ENCODE measurements at places on chromosomes 11 and 22.
A peak's percentile ranks its signal among the peaks of the same experiment; 100 is the strongest.

DNA sequence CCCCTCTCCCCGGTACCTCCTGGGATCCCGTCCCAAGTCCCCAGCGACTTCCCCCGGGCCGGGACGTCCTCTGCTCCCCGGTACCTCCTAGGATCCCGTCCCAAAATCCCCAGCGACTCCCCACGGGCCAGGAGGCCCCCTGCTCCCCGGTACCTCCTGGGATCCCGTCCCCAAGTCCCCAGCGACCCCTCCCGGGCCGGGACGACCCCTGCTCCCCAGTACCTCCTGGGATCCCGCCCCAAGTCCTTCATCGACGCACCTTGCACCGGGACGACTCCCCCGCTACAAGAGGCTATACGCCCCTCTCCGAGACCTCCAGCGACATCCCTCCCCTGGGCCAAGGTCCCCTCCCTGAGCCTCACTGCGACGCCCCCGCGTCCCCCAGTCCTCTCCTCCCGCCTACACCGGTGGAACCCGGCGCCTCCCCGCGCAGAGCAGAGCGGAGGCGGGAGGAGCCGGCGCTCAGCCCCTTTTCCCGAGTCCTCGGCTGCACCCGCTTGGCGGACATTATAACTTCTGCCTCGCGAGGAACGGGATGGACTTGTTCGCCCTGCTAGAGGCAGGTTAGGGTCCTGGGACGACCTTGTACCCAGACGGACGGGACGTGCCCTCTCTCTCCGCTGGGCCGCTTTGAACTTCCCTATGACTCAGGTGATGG lies 912 bp downstream of the KREMEN1 start:
- DNase-seq = no peak

- no peak for DNase-seq
Observed at GRCh38 chr11:132056689-132057088, 686.3 kb downstream of the NTM start.

DNA sequence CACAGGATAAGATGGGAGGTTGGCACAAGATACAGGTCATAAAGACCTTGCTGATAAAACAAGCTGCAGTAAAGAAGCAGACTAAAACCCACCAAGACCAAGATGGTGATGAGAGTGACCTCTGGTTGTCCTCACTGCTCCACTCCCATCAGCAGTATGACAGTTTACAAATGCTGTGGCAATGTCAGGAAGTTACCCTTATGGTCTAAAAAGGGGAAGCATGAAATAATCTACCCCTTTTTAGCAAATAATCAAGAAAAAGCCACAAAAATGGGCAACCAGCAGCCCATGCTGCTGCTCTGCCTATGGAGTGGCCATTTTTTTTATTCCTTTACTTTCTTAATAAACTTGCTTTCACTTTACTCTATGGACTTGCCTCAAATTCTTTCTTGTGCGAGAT lies 8.7 kb upstream of the PIWIL4 start:
- DNase-seq = no peak

- no peak for DNase-seq
Observed at GRCh38 chr11:113528982-113529381, 53.8 kb upstream of the DRD2 start.

DNA sequence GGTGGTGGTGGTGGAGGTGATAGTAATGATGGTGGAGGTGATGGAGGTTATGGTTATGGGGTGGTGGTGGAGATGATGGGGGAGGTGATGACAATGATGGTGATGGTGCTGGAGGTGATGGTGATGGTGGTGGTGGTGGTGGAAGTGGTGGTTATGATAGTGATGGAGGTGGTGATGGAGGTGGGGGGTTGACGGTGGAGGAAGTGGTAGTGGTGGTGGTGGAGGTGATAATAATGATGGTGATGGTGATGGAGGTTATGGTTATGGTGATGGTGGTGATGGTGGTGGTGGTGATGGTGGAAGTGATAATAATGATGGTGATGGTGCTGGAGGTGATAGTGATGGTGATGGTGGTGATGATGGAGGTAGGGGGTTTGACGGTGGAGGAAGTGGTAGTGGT lies 16.9 kb upstream of the WNT7B start:
- DNase-seq = no peak

- DNase-seq = no peak
Observed at GRCh38 chr22:17638182-17638431, 450 bp upstream of the BCL2L13 start.

DNA sequence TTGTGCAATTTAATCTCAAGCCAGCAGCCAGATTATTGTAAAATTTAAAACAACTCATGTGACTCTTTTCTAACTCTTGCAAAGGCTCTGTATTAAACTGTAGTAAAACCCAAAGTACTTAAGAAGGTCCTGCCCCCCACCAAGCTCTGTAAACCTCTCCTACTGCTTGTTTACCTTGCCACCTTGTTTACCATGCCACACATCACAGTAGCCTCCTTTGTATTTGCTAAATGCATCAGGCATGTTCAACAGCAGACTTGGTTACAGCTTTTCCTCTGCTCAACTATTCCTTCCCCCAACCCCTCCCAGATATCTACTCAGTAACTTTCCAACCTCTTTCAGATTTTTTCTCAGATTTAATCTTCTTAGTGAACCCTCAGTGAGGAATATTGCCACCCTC lies 861.6 kb downstream of the METTL15 start:
- no peak for DNase-seq

DNA sequence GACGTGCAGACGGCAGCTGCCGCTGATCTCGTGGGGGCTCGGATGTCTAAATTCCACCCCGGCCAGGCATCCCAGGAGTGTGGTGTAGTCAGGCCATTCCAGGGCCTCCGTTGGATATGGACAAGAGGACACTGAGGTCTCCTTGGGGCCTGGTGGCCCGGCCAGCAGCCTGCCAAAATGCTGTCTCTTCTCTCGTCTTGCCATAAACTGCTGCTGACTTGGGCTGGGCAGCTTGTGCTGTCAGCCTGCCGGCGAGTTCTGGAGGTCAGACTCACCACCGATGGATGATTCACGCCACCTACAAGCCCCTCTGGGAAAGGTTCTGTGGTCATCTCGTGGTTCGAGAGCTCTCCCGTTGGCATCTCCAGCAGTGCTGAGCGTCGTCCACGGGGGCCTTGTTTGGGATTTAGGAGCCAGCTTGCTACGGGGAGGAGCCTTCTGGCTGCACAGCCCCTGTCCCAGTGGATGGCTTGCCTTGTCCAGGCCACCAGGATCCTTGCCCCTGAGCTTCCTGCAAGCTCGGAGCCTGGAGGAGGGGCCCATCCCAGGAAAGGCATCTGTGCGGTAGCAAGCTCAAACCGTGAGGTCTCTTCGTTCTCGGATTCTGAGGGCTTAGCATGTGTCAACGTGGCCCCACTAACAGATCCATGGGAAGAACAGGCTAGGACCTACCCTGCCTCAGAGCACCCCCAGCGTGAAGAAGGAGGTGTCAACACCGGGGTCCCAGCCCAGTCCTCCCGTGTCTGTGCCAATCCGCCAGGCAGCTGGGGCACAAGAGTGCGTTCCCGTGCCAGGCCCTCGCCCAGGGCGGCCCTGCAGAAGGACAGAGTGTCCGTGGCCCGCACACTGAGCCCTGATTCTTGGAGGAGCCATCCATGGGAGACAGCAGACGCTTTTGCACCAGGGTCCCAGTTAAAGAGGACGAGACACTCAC lies 1114.1 kb downstream of the BRD1 start:
- no peak for DNase-seq

DNA sequence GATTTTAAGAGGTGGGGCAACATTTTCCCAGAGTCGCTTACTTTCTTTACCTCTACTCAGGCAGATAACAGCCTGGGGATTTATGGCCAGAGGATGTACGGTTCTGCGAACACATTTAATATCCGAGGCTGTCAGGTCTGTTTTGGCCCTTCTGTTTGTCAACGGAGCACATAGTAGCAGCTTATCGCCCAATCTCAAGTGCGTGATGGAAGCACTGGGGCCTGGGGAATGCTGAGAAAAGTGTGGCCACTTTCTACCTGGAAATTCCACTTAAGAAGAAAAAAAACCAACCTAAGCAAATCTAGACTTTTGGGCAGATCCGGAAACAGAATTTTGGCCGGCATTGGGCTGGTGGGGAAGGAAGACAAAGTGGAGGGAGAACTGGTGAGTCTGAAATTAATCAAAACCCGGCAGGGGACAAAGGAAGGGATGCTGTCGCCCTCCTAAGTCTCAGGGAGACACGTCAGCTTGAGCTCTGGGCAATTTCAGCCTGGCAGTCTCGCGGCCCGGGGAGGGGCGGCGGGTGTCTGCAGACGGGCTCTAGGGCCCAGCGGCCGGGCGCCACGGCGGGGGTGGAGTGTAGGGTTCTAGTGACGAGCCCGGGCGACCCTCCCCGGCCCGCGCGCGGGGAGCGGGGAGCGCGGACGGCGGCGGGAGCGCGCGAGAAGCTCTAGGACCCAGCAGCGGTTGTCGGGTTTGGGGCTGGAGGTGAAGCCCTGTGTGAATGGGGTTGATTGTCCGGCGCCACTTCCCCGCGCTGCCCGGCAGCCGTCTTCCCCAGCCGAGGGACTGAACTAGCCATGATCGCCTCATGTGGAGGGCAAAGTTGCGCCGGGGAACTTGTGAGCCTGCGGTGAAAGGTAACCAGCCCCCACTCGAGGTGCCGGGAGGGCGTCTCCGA lies at the start of gene AMOTL1:
AMOTL1 (plus strand) TSS at position 656 of the 901 bp plus-strand sequence; CDS start at position 812, 156 bp downstream.
- DNase-seq = no peak

DNA sequence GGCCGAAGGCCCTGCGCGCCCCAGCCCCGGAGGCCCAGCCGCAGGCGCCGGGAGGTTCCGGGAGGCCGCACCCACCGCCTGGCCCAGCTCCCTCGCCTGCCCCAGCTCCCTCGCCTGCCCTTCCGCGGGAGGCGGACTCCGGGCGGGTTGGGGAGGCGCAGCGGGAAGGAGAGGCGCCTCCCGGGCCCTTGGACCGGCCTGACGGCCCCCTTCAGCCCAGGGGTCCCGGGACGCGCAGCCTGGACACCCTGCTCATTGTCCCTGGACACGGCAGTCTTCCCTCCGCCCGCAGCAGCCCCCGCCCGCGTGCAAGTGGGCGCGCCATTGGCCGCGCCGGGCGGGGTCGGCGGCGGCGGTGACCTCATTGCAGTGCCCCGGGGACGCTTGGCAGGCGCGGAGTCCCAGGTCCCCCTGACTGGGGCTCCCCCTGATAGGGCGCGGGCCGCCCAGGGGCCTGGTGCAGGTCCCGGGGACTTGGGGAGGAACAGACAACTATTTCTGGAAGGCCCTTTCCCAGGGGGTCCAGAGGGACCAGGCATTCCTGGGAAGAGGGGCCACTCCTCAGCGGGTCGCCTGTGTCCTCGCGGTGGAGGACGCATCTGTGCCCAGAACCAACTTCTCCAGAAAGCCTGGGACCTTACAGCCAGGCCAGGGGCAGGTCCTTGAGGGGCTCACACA lies 501 bp downstream of the CD151 start:
- peak; percentile 38 for DNase-seq

DNA sequence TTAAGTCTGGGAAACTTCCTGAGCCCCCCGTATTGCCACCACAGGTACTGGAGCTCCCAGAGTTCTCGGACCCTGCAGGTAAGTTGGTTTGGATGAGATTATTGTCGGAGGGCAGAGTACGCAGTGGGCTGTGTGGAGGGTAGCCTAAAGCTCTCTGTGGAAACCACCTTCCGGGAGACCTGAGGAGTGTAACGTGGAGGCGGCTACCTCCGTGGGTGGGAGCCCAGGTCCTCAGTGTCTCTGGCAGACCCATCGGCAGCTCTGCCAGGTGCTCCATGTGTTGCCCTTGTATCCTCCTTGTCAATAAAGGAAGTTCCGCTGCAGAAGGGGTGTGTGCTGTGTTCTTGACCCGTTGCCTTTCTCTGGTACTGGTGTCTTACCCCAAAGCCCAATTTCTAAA lies 61.4 kb downstream of the SYT13 start:
- DNase-seq = no peak

GRCh38 chr11:36240173-36240572 lies 49.1 kb downstream of the COMMD9 start:
- no peak for DNase-seq

GRCh38 chr11:80958361-80958760 lies 1517.5 kb upstream of the TENM4 start:
- DNase-seq = no peak

DNA sequence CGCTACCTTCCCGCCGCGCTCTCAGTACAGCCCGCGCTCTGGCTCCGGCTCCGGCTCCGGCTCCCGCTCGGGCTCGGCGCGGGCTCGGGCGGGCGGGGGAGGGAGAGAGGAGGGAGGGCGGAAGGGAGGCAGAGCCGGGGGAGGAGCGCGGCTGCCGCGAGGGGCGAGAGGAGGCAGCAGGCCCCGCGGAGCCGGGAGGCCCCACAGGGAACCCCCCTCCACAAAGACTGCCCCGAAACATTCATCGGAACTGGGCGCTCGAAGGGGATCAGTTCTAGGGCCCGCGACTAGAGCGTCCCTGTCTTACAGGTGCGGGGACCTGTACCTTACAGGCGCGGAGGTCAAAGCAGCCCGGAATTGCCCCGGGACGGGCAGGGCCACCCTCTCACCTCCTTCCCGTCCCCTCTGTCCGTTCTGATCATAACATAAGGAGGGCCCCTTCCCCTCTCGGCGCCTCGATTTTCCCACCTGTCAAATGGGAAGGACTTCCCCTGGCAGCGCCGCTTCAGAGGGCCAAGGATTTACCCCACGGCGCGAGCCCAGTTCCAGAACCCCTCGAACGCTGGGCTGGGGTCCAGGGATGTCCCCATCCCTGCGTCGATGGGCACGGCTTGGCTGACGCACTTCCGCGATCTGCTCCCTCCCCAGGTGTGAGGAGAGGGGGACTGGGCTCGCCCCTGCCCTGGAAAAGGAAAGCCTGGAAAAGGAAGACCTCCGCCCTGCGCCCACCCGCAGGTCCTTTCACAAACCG lies at the start of gene SHISA8:
SHISA8 (minus strand) TSS at position 40 of the 751 bp plus-strand sequence. CDS start 407 bp downstream, outside the sequence.
- DNase-seq = peak; percentile 50

DNA sequence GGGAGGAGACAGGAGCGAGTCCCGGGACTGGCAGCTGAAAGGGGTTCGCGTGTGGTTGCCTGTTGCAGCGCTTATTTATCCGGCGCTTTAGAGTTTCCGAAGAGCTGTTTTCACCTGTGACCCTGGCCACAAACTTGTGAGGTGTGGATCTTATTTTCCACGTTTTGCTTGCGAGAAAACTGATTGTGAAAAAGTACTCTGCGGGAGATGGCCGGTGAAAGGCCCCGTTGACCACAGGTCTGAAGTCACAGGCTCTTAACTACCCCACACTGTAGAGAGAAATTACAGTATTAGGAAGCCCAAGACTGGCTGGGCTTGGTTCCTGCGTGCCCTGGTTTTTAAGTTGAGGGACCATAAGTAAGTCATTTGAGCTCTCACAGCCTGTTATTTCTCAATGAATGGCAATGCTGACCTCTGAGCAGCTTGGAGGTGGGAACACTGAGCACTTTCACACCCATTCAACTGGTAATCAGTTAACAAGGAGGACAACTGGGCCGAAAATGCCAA lies 379 bp upstream of the RAB38 start:
- DNase-seq = no peak

GRCh38 chr11:87722756-87723565 lies 452.3 kb downstream of the RAB38 start:
- DNase-seq = no peak

DNA sequence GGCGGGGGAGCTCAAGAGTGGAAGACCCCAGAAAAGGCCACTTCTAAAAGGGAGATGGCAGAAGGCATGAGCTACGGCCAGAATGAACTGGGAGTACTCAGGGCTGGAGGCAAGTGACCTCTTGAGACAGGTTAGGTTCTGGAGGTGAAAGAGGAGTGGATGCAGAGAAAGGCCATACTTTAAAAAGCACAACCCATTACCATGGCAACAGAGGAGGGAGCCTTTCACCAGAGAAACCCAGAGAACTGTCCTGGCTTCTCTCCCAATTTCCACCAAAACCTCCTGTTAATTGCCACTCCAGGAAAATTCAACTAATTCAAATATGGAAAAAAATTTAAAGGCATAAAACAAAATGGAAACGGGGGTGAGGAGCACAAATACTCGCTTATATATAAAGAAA lies 15.8 kb downstream of the A4GALT start:
- DNase-seq = no peak
